Hematopoietic multipotent progenitor cell treated with erythropoietin and hydrocortisone succinate and interleukin-3 and kit ligand, for 6 days (in vitro differentiated cells): ENCODE measurements at places on chromosomes 1 and 21.

- no peak for DNase-seq
Observed at GRCh38 chr1:117681093-117681900, 75.4 kb downstream of the TENT5C start.

- peak; percentile 88 for DNase-seq
Observed at GRCh38 chr1:202692959-202693555, 17.2 kb downstream of the SYT2 start.

DNA sequence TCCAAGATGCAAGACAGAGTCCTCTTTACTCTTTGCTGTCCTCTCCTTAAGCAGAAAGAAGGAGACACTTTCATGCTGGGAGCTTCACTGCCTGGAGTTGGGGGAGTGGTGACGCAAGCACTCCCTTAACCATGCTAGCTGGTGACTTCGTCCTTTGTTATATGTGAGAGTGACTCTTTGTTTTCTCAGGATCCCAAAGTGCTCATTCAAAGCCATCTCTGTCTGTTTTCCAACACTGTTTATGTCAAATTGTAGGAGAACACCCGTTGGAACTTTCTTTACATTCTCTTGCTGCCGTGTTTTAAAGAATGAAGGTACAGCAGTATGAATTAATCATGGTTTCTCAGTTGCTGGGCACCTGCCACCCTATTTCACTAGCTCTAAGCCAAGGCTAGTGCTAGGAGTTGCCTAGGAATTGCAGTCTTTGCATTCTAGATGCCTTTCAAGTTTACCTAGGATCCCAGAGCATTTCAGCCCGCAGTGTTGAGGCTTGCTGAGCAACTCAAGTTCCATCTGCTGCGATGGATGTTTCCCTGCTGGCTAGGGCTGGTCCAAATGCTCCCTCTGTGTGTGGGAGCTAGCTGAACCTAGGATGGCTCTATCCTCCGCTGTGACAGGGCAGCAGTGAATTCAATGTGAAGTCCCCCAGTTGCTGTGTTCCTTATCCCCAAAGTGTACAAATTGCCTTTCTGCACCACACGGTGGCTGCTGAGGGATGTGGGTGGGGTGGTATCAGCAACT is 82.6 kb upstream of the GPR52 start:
- no peak for DNase-seq

DNA sequence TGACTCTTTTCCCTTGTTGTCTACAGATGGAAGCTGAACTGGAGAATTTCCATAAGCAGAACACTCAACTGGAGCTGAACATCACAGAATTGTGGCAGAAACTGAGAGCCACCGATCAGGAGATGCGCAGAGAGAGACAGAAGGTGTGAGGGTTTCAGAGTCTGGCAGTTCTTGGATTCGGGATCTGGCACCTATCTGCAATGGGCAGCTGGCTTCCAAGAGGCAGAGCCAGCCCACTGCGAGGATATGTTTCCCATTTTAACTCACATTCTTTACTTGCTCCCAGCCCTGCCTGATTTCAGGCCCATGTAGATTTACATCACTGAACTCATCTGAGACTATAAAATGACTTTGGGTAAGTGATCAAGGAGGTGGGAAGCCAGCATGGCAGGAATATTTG is 37.3 kb upstream of the TMEM125 start:
- no peak for DNase-seq

GRCh38 chr21:26297851-26298250 is 127.3 kb upstream of the APP start:
- DNase-seq, result no peak

- DNase-seq, result peak; percentile 95
Observed at GRCh38 chr1:151059109-151060006, at the start of gene CDC42SE1. Gene CDC42SE1, minus strand, starts transcription at chr1:151059622. Its CDS starts 3,892 bp downstream, at chr1:151055730.

DNA sequence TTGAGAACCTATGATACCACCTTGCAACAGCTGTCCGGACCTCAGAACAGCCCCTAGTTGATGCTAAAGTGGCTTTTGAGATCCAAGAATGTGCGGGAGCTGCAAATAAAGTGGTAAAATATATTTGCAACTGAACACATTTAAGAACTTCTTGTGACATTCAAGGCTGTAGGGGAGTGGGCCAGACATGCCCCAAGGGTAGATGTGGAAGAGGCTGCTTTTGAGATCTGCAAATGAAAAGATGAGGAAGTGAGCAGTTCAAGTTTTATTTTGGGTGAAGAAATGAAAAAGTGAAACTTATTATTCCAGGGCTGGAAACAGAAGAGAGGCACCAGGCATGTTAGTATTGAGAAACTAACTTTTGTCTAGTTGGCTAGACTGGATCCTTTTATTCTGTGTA is 359.5 kb upstream of the PLXNA2 start:
- DNase-seq, result no peak

- DNase-seq, result no peak
Observed at GRCh38 chr1:160154790-160155189, 3.4 kb downstream of the ATP1A4 start.

GRCh38 chr1:56321150-56321490 is 258.2 kb downstream of the PLPP3 start:
- no peak for DNase-seq

DNA sequence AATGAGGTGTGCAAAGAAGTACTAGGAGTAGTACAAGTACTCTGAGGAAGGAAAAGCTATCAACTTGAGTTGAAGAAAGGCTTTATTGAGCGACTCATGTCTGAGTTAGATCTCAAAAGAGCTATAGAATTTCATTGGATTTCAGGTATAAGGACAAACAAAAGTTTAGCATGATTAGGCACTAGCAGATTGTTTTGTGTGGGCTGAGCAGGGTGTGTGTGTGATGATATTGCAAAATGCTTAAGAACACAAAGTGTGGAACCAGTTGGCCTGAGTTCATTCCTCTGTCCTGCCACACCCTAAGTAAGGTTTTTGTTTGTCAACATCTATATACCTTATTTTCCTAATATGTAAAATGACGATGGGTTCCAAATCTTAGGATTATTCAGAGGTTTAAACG is 158.9 kb downstream of the KCNK2 start:
- no peak for DNase-seq

DNA sequence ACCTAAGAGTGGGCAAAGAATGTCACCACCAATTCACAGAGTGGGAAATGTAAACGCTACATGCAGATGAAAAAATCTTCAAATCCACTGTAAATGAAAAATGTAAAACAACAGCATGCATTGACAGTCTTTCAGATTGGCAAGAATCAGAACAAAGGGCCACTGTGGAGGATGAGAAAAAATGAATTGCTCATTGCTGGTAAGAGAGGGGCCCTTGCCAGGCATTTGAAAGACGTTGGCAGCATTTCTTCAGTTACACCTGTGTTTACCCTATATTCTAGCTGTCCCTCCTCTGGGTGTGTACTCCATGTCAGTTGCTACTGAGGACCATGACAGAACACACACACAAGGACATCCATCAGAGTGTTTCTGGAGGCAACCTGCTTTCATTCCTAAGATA is 25.8 kb upstream of the AADACL3 start:
- DNase-seq, result no peak

DNA sequence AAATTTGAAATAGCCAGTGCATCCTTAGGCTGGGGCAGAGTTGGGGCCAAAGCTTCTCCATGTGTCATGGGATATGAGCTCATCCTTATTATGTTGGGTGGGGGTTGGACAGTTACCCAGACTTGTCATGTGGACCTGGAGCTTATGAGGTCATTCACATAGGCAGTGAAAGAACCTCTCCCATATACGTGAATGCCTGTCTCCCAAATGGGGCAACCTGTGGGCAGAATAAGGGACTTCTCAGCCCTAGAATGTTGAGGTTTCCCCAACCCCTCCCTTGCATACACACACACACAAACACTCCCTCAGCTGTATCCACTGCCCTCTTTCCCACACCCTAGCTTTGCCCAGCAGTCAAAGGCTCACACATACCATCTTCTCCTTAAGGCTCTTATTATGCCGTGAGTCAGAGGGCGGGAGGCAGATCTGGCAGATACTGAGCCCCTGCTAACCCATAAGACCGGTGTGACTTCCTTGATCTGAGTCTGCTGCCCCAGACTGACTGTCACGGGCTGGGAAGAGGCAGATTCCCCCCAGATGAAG is 2.3 kb upstream of the IVL start:
- DNase-seq, result peak; percentile 2

GRCh38 chr21:24895885-24896734 is 711.2 kb downstream of the MRPL39 start:
- peak; percentile 7 for DNase-seq

DNA sequence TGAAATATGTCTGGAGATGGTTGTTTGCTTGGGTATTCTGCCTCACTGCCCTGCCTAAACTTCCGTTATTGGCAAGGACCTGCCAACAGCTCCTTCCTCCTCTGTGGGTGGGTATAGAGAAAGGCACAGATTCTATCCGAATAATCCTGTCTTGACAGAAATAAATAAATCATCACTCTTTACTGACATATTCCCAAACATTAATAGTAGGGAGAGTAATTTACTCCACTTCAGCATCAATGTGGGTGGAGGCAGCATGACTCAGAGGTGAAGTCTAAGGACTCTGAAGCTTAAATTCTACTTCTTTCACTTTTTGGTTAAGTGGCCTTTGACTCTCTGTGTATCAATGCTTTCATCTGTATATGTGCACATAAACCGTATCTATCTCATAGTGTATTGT is 2.9 kb downstream of the CD84 start:
- DNase-seq, result no peak

- no peak for DNase-seq
Observed at GRCh38 chr1:36968730-36969129, 65.6 kb downstream of the GRIK3 start.

GRCh38 chr1:11645670-11646265 is 8.5 kb downstream of the FBXO2 start:
- peak; percentile 92 for DNase-seq

DNA sequence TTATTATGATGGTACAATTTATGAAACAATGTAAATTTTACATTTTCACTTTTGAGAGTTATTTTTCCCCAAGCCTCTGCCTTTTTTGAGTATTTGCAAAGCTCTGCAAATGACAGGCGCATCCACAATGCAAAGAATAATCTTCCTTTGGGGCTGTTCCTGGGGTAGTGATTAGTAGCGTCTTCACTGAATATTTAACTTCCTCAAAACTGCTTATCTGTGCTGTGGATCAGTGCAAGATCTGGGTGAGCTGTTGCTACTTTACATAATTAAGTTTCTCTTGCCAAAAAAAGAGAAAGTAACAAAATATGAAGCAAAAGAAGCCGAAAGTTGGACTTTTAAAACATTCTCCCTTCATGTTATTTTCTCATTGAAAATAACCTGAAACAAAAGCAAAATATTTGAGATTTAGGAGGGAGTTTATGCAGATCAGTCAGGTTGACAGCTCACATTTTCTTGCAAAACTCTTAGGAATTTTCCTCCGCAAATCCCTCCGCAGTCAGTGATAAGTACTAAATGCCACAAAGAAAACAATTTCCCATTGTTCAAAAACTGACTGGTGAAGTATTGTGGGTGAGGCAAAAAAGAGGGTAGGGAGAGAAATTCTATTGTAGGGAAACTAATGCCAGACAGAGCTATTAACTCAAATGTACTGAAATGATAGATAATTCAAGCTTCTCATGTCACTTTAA is 276.4 kb upstream of the B3GALT2 start:
- peak; percentile 42 for DNase-seq

- no peak for DNase-seq
Observed at GRCh38 chr1:176325664-176326063, 118.6 kb upstream of the COP1 start.

- no peak for DNase-seq
Observed at GRCh38 chr1:76106719-76107235, 32.2 kb downstream of the ST6GALNAC3 start.

DNA sequence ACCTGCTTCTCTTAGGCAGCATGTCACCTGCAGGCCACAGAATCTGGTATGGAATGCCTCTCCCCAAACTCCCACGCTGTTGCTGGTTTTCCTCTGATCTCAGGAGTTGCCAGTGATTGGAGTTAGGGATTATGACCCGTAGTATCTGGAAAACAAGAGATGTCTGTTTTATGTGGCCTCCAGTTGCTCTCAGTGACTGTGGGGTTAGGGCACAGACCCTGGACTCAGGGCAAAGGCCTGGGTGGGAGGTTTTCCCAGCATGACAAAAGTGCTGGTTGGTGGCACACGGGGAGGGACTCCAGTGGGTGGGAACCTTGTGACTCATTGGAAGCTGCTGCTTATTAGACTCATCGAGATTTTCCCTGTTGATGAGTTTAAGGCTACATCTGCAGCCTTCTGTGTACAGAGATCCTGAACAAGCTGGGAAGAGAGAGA is at the start of gene NR1I3:
NR1I3 (minus strand) TSS at position 165 of the 435 bp plus-strand sequence. CDS start 1,638 bp downstream, outside the sequence.
- no peak for DNase-seq

GRCh38 chr1:9825093-9826074 is 1.6 kb upstream of the CLSTN1 start:
- peak; percentile 53 for DNase-seq

DNA sequence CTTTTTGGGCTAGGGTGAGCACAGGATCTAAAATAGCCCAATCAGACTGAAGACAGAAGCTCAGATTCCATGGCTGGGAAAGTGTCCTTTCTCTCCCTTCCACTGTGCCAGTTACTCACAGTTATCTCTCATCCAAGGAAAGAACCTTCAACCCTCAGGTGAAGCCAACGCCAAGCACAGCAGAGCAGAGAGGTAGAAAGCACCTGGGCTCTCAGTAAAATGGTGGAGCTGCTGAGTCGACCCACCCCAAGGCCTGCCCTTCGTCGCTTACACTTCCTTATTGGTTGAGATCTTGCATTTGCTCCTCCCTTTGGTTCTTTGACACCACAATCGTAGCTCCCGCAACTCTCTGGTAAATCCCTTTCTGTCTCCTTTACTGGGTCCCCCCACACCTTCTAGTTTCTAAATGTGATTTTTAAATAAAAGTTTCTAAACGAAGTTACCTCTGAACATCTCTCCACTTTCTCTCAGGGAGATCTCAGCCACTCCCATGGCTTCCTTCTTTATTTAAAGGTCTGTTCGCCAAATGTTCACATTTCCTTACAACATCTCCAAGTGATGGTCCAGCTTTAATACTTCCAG is 27.5 kb upstream of the SLC30A1 start:
- DNase-seq, result no peak

- DNase-seq, result no peak
Observed at GRCh38 chr21:16863908-16864307, 648.9 kb upstream of the CXADR start.

DNA sequence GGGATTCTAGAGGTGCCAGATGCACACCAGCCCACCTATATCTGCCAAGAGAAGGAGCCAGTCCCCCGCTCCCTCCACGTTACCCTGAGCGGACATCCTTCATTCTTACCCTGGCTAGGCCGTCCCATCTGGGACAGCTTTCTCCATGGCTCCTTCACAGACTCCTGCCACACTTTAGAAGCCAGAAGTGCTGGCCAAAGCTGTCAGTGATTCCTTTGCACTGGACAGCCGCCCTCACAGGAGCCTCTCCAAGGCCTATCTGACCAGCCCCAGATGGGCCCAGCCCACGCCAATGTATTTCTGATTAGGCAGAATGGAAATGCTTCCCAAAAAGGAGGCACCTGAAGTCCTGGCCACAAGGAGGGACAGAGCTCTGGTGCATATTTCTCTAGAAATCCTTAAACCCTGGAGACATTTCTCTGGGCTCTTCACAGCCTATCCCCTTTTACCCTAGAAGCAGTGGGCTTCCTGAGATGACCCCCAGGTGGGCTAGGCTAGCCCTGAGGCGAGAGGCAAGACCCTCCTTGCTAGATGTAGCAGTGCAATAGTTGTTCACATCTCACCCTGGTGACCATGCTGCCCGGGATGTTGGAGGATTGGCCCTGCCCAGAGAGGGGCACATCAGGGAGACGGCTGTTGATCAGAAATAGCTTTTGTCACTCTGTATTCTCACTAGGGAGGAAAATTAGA is 44.1 kb downstream of the RASSF5 start:
- no peak for DNase-seq

- no peak for DNase-seq
Observed at GRCh38 chr1:6077506-6077905, 31.8 kb downstream of the KCNAB2 start.
